ENCODE measurements at places on chromosomes 3 and 15.

GRCh38 chr3:129197321-129197720 is 13.6 kb upstream of the CNBP start:
- DNase-seq: no peak

DNA sequence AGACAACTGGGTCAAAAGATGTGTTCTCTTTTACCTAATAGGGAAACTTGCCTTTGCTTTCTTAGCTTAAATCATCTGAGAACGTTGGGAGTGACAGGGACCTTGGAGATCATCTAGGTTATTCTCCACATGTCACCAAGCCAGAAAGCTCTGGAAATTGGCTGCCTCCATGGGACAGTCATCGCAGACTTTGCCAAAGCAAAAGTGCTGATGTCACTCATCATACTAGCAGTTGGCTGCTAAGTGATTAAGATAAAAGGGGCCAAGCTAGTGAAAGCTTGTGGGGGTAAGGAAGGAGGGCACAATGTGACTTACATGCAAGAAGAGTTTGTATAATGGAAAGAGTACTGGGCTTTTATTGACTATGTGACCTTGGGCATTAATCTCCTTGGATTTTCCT is 198.0 kb upstream of the PFN2 start:
- DNase-seq: peak; percentile 89

GRCh38 chr15:76057332-76058000 is 2.3 kb upstream of the TMEM266 start:
- no peak for DNase-seq

GRCh38 chr15:94588993-94589392 is 357.6 kb downstream of the MCTP2 start:
- DNase-seq: no peak

GRCh38 chr3:101979033-101979432 is 129.7 kb downstream of the NFKBIZ start:
- DNase-seq: no peak

GRCh38 chr3:16118396-16118795 is 56.1 kb upstream of the GALNT15 start:
- no peak for DNase-seq

- DNase-seq: no peak
These were observed 25.2 kb downstream of the CDAN1 start for GRCh38 chr15:42711746-42712145.

- no peak for DNase-seq
These were observed 34.9 kb downstream of the CYP19A1 start for GRCh38 chr15:51303462-51303980.

DNA sequence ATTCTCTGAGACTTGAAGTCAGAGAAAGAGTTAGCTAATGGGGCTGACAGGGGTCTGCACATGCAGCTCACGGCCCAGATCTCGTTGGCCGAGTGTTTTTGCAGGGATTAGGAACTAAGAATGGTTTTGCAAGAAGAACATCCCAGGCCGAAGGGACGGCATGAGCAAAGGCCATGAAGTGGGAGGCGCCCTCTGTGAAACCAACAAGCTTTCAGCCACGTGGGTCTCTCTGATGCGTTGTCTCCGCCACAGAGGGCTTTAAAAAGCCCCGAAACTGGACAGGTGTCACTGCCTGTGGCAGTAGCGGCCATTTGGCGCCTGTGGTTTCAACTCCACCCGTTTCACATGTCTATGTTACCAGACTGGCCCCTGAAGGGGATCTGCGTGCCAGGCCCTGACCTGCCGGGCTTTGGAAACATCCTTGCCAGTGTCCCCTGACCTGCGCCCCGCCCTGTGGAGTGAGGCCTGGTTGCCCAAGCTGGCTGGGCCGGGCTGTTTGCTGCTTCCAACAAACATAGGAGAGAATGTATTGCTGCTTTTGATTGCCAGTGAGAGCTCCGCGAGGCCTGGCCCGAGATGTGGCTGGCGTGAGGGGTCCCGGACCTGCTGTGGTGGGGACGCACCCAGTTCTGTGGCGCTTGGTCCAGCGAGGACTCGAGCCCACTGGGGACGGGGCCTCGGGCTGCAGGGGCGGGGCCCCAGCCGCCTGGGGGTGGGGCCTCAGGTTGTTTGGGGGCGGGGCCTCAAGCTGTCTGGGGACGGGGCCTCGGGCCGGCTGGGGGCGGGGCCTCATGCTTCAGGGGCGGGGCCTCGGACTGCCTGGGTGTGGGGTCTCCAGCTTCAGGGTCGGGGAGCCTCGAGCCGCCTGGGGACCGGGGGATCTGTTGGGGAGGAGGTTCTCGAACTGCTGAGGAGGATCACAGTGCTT is 30.4 kb downstream of the GOLGA6L2 start:
- no peak for DNase-seq

DNA sequence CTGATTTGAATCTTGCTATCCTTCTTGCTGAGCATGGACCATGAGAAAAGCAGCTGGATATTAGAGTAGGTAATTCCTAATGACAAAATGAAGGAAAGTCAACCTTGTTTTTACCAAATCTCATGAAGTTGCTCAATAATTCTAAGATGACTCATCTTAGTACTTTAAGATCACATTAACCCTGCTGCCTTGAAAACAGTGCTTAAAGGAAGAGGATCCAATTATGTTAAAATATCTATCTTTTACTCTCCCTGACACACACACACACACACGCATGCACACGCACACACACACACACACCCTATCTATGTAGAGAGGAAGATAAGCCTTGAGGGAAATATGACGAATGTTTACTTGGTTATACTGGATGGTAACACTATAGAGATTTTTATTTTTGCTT is 16.0 kb upstream of the MYO1E start:
- no peak for DNase-seq
